ENCODE measurements at places on chromosomes 4 and X. TPM values are rescaled to one million over a fixed set of nuclear protein-coding genes. Genes with fewer than 3 reads are reported as not detected.

Gene SMIM14
- 24.4 TPM for total RNA-seq

Gene EREG
- total RNA-seq, result not detected

Gene XAGE2
- not detected for total RNA-seq

Gene BEX5
- 4.3 TPM for total RNA-seq

Gene DHRSX
- 14.8 TPM for total RNA-seq

Gene ZFX
- 23.4 TPM for total RNA-seq

Gene KLB
- 2.1 TPM for total RNA-seq

Gene SSX2
- total RNA-seq, result not detected

Gene FHDC1
- 3.9 TPM for total RNA-seq

Gene UBL4A
- total RNA-seq, result 34.9 TPM

Gene EGF
- 51.1 TPM for total RNA-seq
